ENCODE measurements at places on chromosomes 13 and 19.

DNA sequence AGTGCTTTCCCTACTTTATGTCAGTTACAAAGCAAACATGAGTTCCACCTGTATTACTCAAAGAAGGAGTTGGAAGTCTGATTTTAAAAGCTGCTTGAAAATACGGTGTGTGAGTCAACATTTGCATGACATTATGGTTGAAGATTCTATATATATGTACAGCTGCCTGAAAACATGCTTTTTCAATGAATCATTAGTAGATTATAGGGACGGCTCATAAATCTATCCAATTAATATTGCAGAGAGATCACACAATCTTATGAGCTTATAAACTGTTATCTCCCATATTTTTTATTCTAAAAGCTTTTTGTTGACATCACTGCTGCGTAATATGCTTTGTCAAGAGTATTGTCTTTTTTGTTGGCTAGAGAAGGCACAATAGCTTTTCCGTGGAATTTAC is 873.8 kb downstream of the SLITRK6 start:
- no peak for DNase-seq

GRCh38 chr13:78102121-78102677 is 183.6 kb upstream of the EDNRB start:
- no peak for DNase-seq

DNA sequence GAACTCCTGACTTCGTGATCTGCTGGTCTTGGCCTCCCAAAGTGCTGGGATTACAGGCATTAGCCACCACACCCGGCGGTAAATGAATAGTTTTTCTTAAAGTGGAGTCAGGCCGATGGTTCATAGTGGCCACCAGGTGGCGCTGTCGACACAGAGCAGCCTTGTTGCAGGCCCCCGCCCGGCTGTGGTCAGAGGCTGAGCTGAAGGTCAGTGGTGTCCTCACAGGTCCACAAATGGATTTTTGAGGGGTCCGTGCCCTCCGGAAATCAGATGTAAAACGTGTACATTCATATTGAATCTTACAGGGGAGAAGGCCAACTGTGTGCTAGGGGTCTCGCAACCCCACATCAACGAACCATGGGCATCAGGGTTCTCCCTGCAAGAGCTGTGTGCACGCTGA is 13.4 kb upstream of the WDR18 start:
- no peak for DNase-seq

DNA sequence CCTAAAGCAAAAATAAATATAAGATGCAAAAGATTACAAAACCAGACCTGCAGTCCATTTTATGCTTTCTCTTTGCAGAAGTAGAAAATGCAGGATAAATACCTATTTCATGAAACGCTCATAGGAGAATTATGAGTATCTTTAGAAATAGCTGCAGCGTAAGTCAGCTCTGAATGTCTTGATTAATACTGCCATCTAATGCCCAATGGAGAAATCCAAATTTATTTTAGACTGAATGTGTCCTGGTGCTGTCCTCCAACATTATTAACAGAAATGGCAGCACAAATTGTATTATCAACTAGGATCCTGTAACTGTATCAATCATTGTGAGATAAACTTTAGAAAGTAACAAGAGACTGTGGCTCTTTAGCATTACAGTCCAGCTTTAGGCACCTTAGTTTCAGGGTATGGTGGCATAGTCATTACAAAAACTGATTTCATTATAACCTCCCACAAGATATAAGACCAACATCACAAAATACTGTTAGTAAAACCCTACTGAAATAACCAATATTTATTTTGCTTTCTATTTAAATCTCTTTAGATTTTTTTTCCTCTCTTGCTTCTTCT is 162.1 kb upstream of the MIR17HG start:
- DNase-seq, result no peak

- no peak for DNase-seq
These were observed 63.9 kb downstream of the CEBPG start for GRCh38 chr19:33437393-33437820.
